ENCODE measurements at places on chromosomes 3 and 15. TPM values are rescaled to one million over a fixed set of nuclear protein-coding genes. Genes with fewer than 3 reads are reported as not detected.

GRCh38 chr3:16523778-16524177 is 10.3 kb upstream of the RFTN1 start:
- H3K27ac ChIP-seq: no peak overlapping the region
- DNase-seq: no peak
- no peak overlapping the region for H3K4me3 ChIP-seq
- H3K27me3 ChIP-seq: no peaks in the 10 kb centered on the region
- no peaks in the 10 kb centered on the region for H3K36me3 ChIP-seq
- no peaks in the 10 kb centered on the region for H3K4me1 ChIP-seq

DNA sequence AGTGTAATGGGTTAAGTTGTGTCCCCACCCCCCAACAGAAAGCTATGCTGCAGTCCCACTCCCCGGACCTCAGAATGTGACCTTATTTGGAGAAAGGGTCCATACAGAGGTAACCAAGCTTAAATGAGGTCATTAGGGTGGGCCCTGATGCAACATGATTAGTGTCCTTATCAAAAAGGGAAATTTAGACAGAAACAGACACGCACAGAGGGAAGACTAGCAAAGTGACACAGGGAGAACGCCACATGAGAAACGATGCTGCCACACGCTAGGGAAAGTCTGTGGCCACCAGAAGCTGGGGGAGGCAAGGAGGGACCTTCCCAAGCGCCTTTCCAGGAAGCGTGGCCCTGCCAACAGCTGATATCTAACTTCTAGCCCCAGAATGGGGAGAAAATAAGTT is 65.4 kb downstream of the RPN1 start:
- H3K36me3 ChIP-seq: no peaks in the 10 kb centered on the region
- no peak for DNase-seq
- H3K4me3 ChIP-seq: no peak overlapping the region

GRCh38 chr3:61765157-61765876 is 203.9 kb downstream of the PTPRG start:
- DNase-seq: no peak
- H3K36me3 ChIP-seq: no peaks in the 10 kb centered on the region
- no peaks in the 10 kb centered on the region for H3K4me1 ChIP-seq
- no peak overlapping the region for H3K4me3 ChIP-seq

GRCh38 chr3:11680509-11680908 is 36.8 kb upstream of the VGLL4 start:
- H3K27me3 ChIP-seq: no peaks in the 10 kb centered on the region
- no peak overlapping the region for H3K27ac ChIP-seq
- DNase-seq: no peak
- no peaks in the 10 kb centered on the region for H3K4me1 ChIP-seq

DNA sequence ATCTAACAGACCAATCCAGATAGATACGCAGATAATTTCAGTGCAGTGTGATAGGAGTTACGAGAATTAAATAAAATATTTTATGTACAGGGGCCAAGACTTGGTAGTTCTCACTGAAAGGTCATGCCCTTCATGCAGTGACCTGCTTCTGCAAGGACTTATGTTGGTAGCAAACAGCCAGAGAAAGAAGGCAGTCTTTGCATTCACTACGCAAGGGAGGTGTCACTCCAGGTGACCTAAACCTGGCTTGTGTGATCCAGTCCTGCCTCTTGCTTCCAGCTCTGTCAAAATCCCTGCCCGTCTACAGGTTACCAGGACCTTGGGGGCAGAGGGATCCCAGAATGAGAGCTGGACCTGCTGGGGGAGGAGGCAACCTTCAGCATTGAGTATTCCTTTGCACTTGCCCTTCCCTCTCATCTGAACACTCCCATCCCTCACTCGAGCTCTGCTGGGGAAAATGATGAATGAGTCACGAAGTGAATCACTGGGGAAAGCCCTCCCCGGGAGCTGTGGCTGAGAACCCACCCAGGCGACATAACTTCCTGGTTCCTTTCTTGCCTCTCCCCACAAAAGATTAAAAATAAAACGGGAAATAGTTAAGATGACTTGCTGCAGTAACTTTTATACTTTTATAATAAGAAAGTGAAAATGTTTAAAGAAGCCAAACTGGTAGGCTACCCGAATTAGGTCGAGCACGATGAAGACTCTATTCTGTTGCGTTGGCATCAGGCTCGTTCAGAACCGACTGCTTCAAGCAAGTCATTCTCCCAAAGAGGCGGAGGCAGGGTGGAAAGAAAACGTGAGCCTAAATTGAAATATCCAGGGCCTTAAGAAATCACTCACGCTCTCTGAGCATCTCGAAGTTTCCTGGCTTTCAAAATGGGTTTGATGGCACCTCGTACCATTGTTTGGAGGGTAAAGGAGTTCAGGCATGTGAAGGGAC is 216.1 kb downstream of the SLCO3A1 start:
- peak overlapping the region; percentile 42 for H3K4me3 ChIP-seq
- no peaks in the 10 kb centered on the region for H3K36me3 ChIP-seq
- DNase-seq: no peak
- no peak overlapping the region for H3K27ac ChIP-seq

DNA sequence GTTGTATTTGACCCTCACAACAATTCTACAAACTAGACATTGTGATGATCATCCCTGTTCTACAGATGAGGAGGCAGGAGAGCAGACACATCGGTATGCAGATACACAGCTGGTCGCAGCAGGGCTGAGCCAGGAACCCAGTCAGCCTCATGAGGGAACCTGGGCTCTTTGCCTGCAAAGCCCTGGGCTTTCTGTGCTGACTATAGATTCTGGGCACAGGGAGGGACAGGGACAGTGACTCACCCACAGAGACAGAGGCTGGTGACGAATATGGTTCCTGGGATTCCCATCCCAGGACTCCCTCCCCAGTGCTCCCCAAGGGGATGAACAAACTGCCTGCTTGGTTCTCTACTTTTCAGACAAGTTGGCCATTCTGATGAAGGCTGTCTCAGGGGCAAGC is 3.8 kb upstream of the CAMP start:
- H3K27ac ChIP-seq: no peak overlapping the region
- DNase-seq: no peak
- H3K4me1 ChIP-seq: no peaks in the 10 kb centered on the region
- no peak overlapping the region for H3K4me3 ChIP-seq
- no peaks in the 10 kb centered on the region for H3K27me3 ChIP-seq

DNA sequence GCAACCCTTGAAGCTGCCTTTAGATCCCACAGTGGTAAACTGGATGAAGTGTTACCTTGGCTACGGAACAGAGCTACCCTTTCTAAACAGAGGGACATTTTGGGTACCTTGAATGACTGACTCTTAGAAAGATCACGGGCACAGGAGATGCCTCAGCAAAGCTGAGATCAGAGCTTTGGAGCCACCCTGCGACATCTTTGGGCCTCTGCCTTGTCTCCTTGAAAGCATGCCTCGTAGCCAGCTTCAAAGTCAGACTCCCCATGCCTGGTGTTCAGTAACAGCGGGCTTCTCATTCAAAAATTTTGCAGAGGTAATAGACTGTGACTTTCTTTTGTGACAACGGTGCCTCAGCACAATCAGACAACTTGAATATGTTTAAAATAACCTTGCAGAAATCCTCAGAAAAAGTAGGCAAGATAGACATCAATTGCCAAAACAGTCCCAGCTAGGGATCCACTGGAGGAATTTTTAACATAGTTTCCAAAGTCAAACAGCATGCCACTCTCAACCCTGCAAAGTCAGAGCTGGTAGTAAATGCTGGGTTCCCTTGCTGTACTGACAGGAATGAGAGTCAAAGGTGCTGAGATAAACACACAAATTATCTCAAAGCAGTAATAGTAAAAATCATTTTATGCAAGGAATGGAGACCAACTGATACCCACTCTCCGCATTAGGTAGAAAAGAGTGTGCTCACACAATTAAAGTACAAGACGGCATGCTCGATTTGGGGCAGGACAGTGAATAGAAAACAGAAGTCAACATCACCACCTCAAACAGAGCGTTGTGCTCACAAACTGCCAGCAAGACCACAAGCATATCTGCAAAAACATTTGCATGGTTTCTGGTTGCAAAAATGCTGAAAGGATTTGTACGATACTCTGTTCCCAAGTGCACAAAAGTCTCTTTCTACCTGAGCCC is 82.1 kb downstream of the MYO1E start:
- H3K4me3 ChIP-seq: no peak overlapping the region
- DNase-seq: no peak
- no peaks in the 10 kb centered on the region for H3K4me1 ChIP-seq
- no peaks in the 10 kb centered on the region for H3K27me3 ChIP-seq

- no peaks in the 10 kb centered on the region for H3K4me1 ChIP-seq
- H3K4me3 ChIP-seq: no peak overlapping the region
- DNase-seq: no peak
- no peaks in the 10 kb centered on the region for H3K27me3 ChIP-seq
- H3K27ac ChIP-seq: no peak overlapping the region
- no peaks in the 10 kb centered on the region for H3K36me3 ChIP-seq
Measured at GRCh38 chr3:84108442-84108971, 850.3 kb upstream of the CADM2 start.

GRCh38 chr3:62999158-62999557 is 123.9 kb upstream of the CADPS start:
- no peaks in the 10 kb centered on the region for H3K4me1 ChIP-seq
- no peak for DNase-seq
- H3K27me3 ChIP-seq: no peaks in the 10 kb centered on the region
- no peak overlapping the region for H3K4me3 ChIP-seq
- no peak overlapping the region for H3K27ac ChIP-seq
- no peaks in the 10 kb centered on the region for H3K36me3 ChIP-seq

DNA sequence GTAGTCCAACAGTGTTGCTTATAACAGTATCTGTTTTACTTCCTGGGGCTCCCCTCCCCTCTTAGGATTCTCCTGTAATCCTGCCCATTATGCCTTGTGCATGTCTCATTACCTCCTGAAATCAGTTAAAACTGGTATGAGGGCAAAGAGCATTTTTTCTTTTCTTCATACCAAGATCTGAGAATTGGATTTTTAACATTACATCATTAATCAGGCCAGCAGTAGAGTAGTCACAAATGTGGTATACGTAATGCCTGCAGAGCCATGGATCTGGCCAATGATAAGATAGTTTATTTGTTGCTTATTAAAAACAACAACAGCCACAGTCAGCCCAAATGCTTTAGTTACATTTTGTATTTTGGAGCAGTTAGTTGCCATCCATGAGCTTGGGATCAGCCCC is 23.2 kb downstream of the ARID3B start:
- H3K4me3 ChIP-seq: no peak overlapping the region
- no peaks in the 10 kb centered on the region for H3K27me3 ChIP-seq
- H3K27ac ChIP-seq: no peak overlapping the region
- peaks cover 40% of the 10 kb centered on the region for H3K36me3 ChIP-seq

- DNase-seq: no peak
- peaks cover 7% of the 10 kb centered on the region for H3K4me1 ChIP-seq
- H3K36me3 ChIP-seq: peaks cover 22% of the 10 kb centered on the region
- H3K4me3 ChIP-seq: no peak overlapping the region
- H3K27me3 ChIP-seq: no peaks in the 10 kb centered on the region
- H3K27ac ChIP-seq: peak overlapping the region; percentile 6
Measured at GRCh38 chr3:71277341-71277740, 306.2 kb downstream of the FOXP1 start.

GRCh38 chr15:34124651-34125050 is 22.8 kb downstream of the PGBD4 start:
- DNase-seq: no peak
- no peaks in the 10 kb centered on the region for H3K4me1 ChIP-seq
- no peak overlapping the region for H3K4me3 ChIP-seq
- no peak overlapping the region for H3K27ac ChIP-seq

- no peak overlapping the region for H3K4me3 ChIP-seq
- H3K27me3 ChIP-seq: peaks cover 24% of the 10 kb centered on the region
- DNase-seq: no peak
- H3K4me1 ChIP-seq: no peaks in the 10 kb centered on the region
Measured at GRCh38 chr3:115627180-115628074, 4.1 kb downstream of the GAP43 start.

Gene GP5
- 1.4 TPM for total RNA-seq

Gene SKOR1
- 2.5 TPM for total RNA-seq

Gene MED12L
- total RNA-seq: 2.7 TPM

Gene SLC28A1
- total RNA-seq: not detected

Gene SPATA12
- not detected for total RNA-seq

Gene GXYLT2
- 0.25 TPM for total RNA-seq

Measured in CD4-positive, CD25-positive, alpha-beta regulatory T cell (primary cell).